Dorsolateral prefrontal cortex (tissue), 122 donors: ENCODE measurements at places on chromosomes 11 and 22.

DNA sequence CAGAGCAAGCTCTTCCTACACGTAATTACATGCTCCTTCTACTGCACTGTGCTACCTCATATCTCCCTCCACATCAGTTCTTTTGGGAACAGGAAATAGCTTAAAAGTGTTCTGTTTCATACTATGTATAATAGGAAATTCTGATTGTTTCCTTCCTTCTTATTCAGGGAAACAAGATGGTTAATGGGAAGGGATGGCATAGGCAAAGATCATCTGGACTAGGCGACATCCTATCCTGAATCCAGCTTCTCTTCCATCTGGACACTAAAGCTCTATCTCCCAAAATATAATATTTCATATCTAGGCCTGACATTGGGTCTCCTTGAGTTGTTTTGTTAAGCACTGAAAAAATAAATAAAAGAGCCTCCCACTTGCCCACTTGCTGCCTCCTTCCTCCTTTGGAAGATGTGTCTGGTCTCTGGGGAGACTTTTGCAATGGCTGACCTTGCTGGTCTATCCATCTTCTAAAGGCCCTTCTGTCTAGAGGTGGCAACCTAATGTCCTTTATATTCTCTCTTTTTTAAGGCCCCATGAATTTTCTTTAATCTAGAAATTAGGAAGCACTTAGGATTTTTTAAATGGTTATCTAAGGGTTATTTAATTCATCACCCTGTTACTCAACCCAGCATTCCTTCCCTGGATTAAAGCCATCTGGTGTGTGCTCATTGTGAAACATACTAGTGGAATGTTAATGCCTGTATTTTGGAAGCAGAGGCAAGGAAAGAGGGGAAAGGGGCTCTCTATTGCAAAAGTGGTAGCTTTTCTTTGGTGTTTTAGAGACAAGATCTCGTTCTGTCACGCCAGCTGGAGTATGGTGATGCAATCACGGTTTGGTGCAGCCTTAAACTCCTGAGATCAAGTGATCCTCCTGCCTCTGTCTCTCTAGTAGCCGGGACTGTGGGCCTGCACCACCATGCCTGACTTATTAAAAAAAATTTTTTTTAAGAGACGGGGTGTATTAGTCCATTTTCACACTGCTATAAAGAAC lies 20.6 kb downstream of the CLMP start:
- no peak for DNase-seq

DNA sequence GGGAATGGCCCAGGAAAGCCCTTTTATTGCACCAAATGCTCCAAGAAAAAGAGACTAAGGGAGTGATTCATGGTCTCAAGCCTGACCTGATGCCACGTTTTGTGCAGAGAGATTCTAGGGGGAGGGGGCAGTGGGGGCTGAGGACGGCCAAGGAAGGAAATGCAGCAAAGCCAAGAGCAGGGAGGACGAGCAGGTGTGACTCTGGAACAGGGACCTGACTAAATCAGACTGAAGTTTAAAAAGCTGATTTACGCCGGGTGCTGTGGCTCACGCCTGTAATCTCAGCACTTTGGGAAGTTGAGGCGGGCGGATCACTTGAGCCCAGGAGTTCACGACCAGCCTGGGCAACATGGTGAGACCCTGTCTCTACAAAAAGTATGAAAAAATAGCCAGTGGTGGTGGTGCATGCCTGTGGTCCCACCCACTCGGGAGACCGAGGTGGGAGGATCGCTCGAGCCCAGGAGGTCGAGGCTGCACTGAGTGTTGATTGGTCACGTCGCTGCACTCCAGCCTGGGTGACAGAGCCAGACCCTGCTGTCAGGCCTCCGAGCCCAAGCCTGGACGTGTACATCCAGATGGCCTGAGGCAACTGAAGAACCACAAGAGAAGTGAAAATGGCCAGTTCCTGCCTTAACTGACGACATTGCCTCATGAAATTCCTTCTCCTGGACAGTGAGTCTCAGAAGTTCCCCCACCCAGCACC lies 10.8 kb upstream of the IFITM3 start:
- DNase-seq: no peak

DNA sequence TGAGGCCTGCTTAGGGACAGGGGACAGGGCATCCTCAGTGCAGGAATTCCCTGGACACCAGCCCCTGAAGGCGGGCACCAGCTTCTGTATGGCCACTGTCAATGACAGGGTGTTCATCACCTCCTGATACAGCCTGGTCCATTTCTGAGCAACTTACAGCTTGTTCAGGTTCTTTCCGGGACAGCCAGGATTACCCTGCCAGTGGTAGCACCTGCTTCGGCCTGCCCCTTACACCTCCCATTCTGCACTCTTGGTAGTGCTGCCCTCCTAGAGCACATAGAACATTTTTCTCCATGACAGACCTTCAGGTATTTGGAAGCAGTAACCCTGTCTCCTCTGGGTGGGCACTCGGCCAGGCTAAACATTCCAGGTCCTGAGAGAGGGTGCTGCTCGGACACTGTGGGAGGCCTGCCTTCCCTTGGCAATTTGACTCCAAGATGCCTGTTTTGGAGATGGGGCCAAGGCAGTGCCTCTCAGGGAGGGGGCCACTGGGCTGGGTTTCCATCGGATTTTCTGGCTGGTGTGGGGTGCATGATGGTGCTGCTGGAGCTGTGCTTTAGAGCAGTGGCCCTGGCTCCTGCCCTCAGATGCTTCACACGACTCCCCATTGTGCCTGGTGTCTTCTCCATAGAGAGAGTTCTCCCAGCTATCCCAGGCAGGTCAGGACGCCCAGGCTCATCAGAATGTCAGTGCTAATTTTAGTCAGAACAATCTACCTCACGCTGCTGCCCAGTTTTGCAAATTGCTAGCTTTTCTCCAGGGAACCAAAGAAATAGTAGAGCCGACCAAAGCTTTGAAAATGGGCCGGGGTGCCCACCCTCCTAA lies 1.2 kb downstream of the GAL3ST3 start:
- DNase-seq: no peak

GRCh38 chr11:95563859-95564258 lies 225.7 kb downstream of the FAM76B start:
- no peak for DNase-seq

DNA sequence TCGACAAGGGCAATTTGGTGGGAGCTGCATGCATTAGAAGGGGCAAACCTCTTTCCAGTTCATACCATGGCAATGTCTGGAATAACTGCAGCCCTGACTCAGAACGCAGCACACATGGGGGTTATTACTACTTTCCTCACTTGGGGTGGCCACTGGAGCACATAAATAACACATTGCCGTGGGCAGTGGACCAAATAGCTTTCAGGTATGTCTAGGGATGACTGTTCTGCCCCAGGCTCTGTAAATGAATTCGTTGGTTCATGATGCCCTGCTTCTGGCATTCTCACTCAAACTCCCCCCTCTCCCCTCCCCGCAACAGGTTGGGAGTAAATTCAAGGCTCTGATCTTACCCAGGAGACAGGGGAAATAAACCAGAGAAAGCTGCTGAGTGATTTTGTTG lies 238.0 kb upstream of the PLET1 start:
- no peak for DNase-seq

DNA sequence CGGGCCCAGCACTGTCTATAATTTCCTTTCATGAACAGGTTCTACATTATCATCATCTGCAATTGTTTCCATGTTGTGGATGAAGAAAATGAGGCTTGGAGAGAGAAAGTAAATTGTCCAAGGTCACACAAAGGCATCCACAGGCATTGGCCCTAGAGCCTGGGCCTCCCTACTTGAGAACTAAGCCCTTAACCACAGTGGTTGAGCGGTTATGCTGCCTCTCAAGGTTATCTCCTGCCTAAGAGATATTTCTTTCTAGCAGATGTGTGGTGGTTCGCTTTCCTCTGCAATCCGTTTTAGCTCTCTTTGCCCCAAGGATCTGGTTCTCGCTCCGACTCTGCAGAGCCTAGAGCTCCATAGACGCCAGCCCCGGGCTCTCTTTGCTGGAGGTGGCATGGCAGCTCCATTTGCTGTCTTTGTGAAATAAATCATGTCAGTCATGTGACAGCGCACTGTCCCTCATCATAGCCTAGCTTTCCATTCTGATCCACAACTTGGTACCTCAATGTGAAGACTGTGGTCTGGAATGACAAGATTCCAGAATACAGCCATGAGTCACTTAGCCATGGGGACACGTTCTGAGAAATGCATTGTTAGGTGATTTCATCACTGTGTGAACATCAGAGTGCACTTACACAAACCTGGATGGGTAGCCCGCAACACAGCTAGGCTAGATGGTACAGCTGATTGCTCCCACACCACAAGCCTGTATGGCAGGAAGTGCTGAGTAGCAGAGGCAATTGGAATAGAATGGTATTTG lies 27.2 kb downstream of the RPS6KA4 start:
- no peak for DNase-seq

DNA sequence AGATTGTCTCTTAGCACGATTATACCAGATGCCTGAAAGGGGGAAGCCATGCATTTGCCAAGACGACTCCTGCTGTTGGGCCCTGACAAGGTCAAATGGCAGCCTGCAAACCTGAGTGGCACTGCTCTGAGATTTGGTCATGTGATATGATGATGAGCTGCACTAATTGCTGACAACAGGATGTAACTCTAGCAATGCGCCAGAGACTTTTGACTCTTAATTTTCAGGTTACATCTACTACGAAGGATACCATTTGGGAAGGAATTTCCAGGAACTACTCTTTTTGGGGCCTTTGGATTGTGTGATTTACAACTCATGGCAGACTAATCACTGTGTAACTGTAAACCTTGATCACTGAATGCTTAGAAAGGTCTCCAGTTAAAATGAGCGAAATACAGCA lies 13.1 kb downstream of the TREH start:
- DNase-seq: no peak

DNA sequence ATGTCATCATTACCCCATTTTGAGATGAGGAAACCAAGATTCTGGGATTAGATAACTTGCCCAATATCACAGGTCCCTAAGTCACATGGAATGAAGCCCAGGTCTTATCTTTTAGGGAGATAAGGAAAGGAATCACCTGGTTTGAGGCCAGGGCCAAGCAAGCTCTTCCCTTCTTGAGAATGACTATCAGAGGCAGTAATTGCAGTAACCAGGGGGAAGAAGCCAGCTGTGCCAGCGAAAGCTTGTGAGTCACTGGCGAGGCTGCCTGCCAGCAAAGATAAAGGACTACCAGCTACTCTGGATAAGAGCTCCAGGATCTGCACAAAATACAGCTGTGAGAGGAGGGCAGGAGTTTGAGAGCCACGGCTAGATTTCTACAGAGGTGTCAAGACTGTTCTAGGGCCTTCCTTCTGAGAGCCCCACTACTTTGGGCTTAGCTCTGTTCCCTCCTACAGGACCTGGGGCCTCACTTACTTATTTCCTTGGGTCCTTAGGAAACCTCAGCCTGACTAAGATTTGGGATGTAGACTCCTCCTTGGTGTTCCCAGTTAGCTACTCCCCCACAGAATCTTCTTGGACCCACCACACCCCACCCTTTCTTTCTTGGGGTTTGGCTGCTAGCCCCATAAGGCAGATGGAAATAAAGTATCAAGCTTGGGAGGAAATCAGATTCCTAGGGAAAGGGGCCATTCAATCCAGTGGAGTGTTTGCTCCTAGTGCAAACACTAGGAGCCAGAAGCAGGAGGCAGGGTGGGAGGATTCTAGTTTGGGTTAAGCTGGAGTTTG lies 9.7 kb upstream of the CCKBR start:
- peak; percentile 60 for DNase-seq

- no peak for DNase-seq
These were observed 9.4 kb downstream of the AGBL2 start for GRCh38 chr11:47705721-47706120.

- DNase-seq: no peak
These were observed 1112.4 kb downstream of the JRKL start for GRCh38 chr11:97502201-97502600.

GRCh38 chr11:68153742-68154141 lies 32.6 kb upstream of the CHKA start:
- no peak for DNase-seq

GRCh38 chr11:112113539-112114457 lies 27.1 kb downstream of the SDHD start:
- no peak for DNase-seq
